ENCODE measurements at places on chromosomes 1 and 21.

DNA sequence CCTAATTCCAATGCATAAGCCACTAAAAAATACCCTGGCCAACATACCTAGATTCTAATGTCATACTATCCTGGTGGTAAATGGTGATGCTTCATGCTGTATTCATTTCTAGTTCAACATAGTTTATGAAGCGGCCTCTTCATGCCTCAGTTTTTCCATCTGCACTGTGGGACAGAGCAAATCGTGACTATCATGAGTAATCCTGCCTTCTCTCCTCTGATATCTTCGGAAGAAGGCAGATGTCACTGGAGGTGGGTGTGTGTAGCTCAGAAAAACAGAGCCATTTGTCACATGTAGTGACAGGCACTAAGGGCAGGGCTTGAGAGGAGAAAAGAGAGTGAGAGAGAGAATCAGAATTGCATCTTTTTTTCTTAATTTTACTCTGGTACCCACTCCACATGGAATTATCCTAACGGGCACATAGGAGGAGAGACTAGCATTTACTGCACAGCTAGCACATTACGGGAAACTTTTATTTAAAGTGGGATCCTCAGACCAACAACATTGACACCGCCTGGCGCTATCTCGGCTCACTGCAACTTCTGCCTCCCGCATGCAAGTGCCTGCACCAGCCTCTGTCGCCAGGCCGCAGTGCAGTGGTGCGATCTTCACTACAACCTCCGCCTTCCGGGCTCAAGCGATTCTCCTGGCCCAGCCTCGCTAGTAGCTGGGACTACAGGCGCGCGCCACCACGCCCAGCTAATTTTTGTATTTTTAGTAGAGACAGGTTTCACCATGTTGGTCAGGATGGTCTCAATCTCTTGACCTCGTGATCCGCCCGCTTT, 78.4 kb upstream of the KCNA3 start:
- no peak for DNase-seq

- no peak for DNase-seq
Observed at GRCh38 chr1:5570931-5571330, 421.3 kb downstream of the NPHP4 start.

- no peak for DNase-seq
Observed at GRCh38 chr1:207888652-207889051, 22.3 kb downstream of the CD34 start.

GRCh38 chr1:53130878-53131589, 11.4 kb downstream of the SLC1A7 start:
- no peak for DNase-seq

- peak; percentile 16 for DNase-seq
Observed at GRCh38 chr1:51192213-51192843, 43.7 kb upstream of the RNF11 start.

GRCh38 chr1:29964718-29965533, 728.6 kb downstream of the PTPRU start:
- DNase-seq, result no peak

DNA sequence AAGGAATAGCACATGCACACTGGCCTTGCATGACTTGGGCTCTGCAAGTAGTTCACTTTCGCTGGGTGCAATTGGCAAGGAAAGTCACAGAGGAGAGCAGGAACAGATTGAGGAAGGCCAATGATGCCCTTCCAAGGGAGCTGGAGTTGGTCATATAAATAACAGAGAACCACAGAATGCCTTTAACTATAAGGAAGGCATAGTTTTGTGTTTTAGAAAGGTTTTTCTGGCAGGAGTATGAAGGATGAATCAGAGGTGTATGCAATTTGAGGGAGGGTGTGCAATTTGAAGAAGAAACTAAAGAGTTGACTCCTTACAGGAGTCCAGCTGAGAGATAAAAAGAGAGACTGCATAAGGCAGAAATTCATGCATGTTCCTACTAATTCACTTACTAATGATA, 112.1 kb downstream of the PHTF1 start:
- DNase-seq, result no peak

DNA sequence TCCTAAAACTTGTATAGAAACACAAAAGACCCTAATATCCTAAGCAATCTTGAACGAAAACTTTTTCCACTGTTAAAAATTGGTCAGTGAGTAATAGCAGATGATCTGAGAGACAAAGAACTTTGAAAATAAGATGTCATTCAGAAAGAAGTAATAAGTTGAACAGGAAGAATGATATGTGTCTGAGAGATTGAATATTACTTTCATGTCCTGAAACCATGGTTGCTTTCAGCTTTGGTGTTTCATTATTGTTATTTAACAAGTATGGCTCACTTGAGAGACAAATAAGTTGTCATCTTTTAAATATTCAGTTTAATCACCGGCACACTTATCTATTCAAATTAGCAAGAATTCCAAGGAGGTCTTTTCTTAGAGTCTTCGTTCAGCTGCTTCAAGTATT, 11.4 kb downstream of the PRKACB start:
- no peak for DNase-seq
